ENCODE measurements at places on chromosomes 4 and X. TPM values are rescaled to one million over a fixed set of nuclear protein-coding genes. Genes with fewer than 3 reads are reported as not detected.

- no peak for DNase-seq
Observed at GRCh38 chr4:156298230-156298629, 344.6 kb upstream of the CTSO start.

- DNase-seq: peak; percentile 41
Observed at GRCh38 chrX:107826238-107827029, 768 bp downstream of the MID2 start.

DNA sequence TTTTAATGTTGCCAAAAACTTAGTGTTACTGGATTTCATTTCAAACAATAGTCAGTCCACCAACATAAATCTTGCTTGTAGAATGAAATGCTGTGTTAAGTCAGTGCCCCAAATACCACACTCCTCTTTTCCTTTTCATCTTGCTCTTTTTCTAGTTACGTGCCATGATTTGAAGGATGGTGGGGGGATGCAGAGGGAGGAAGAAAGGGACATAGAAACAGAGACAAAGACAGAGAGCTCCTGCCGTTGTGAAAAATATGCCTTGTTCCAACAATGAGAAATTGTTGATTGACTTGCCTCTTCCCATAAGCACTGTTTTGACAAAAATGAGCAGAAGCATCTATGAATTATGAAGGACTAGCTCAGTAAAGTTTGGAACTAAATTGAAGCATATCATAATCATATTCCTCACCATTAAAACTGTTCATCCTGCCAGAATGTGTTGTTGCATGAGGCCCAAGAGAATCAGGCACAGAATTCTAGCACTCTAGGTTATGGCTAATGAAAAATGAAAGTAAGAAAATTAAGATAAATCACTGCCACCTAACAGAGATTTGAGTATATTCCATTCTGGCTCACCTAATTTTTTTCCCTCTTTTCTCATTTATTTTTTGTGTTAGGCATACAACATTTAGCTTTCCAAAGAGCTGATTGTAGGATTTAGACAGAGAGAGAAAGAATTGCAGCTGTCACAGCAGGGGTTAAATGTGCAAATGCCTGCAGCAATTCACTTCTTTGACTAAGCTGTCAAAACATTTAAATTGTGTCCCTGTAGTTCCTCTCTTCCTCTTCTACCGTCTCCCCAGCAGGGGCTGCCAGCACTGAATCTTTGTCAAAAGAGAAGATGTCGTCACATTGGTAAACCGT is 111.6 kb upstream of the PTPN13 start:
- no peak for DNase-seq

GRCh38 chr4:120037411-120037810 is 29.2 kb downstream of the MAD2L1 start:
- DNase-seq: no peak

DNA sequence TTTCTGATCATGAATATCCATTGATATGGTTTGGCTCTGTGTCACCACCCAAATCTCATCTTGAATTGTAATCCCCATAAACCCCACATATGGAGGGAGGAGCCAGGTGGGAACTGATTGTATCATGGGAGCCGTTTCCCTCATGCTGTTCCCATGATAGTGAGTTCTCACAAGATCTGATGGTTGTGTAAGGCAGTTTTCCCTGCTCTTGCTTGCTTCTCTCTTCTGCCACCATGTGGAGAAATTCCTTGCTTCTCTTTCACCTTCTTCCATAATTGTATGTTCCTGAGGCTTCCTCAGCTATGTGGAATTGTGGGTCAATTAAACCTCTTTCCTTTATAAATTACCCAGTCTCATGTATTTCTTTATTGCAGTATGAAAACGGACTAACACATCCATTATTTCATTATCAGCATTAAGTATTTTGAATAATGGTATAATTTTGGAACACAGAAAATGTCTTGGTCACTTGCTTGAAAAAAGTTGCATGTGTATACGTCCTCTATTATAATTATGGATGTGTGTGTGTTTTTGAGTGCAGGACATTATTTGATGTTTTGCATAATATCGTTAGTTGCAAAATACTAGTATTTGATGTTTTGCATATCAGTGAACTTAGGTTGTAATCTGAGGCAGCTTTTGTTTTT is 334.6 kb downstream of the PCDH10 start:
- DNase-seq: no peak

Gene KCND1
- 2.9 TPM for total RNA-seq

DNA sequence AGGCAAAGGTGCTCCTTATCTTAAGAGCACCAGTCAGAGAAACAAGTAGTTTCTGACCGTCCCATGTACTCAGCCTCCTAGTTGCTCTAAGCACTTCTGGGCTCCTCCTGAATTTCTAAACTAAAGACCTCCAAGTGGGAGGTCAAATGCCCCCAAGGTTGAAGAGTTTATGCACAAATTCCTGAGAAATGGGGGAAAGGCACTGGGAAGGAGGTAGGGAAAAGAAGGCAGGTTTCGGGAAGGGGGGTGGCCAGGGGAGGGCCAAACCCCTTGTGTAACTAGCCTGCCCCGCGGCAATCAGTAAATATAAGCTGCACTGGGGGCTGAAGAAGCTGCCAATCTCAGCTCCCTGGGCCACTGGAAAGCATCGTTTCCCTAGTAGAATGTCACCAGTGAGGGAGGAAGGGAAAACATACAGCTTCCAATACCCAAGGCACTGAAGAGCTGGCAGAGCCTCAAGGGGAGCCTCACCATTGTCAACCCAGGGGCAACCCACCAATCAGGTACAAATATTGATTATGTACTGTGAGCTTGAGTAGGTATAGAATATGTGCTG is 3.4 kb downstream of the FOXO4 start:
- DNase-seq: no peak

GRCh38 chr4:60384516-60384915 is 815.6 kb upstream of the ADGRL3 start:
- no peak for DNase-seq

DNA sequence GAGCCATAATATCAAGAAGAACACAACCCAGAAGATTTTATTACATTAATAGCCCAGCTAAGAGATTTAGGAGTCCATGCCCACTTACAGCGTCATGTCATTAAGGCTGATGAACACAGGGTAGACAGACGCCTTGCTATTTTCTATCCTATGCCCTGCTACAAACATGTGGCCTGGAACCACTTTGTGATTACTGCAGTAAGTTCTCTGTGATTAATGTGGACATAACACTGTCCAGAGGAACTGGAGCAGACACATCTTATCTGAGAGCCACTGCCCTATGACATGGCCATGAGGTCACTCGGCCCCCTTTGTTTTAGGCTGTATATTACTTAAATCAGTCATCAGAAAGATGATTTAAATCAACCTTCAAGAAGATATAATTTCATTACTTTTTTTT is 211.7 kb downstream of the MAML3 start:
- no peak for DNase-seq

Gene ETDB
- not detected for total RNA-seq

Gene GYG2
- not detected for total RNA-seq

Gene CT83
- total RNA-seq: not detected

- DNase-seq: no peak
Observed at GRCh38 chr4:163600727-163601126, 106.2 kb downstream of the TMA16 start.

Gene NEIL3
- total RNA-seq: 27.5 TPM

GRCh38 chrX:8868906-8869305 is 67.7 kb upstream of the FAM9A start:
- no peak for DNase-seq

DNA sequence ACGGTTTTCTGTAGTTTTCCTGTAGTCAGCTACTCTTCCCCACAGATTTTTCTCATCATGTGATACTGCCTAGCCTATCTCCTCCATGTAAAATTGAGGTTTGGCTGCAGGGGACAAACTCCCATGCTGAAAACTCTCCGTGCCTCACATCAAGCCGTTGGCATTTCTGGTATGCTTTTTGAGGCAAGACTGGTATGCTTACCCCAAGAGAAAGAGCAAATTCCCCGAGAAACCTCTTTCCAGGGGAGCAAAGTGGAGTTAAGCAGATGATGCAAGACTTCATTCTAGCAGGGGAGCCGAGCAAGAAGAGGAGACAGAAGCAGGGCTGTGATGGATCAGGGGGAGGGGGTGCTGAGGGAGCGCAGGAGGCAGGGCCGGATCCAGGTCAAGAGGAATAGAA is 4.8 kb downstream of the SOWAHD start:
- no peak for DNase-seq

DNA sequence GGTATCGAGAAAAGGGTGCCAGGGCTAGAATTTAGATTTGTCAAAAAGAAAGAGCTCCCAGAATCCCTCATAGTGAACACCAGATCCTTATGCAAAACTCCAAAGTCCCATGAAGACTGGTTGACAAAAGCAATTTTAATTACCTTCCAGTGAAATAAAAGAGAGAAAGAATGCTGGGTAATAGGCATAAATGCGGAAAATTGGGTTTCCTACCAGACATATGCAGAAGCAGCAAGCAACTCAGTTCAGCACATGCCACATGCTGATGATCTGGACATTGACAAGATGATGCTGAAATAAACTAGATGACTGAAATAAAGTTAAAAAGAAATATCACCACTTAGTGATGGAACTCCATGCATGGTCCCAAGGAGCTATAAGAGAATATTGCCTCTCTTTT is 83.9 kb downstream of the KCNIP4 start:
- no peak for DNase-seq

Gene TCEAL7
- not detected for total RNA-seq

Gene SRPX2
- not detected for total RNA-seq

Gene DRP2
- 1.6 TPM for total RNA-seq

- DNase-seq: no peak
Observed at GRCh38 chr4:156975686-156976085, 4.1 kb upstream of the PDGFC start.

GRCh38 chr4:97819294-97819693 is 324.0 kb downstream of the STPG2 start:
- DNase-seq: no peak

- DNase-seq: no peak
Observed at GRCh38 chrX:11530621-11531020, 135.1 kb downstream of the ARHGAP6 start.

DNA sequence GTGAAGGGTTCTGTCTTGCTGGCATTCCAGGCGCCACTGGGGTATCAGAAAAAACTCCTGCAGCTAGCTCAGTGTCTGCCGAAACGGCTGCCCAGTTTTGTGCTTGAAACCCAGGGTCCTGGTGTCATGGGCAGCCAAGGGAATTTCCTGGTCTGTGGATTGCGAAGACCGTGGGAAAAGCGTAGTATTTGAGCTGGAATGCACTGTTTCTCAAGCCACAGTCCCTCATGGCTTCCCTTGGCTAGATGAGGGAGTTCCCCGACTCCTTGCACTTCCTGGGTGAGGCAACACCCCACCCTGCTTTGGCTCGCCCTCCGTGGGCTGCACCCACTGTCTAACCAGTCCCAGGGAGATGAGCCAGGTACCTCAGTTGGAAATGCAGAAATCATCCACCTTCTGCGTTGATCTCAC is 40.1 kb downstream of the NOP14 start:
- no peak for DNase-seq

Measured in activated CD8-positive, alpha-beta memory T cell treated with anti-CD3 and anti-CD28 coated beads, Interleukin-2, amount 10 ng/mL, durations not matched to agents 7 days and 5 days (primary cell).